Activated CD4-positive, alpha-beta T cell treated with anti-CD3 and anti-CD28 coated beads, Interleukin-2, amount 50 U/mL, for 1 hour (primary cell): ENCODE measurements at places on chromosomes 4 and X.

DNA sequence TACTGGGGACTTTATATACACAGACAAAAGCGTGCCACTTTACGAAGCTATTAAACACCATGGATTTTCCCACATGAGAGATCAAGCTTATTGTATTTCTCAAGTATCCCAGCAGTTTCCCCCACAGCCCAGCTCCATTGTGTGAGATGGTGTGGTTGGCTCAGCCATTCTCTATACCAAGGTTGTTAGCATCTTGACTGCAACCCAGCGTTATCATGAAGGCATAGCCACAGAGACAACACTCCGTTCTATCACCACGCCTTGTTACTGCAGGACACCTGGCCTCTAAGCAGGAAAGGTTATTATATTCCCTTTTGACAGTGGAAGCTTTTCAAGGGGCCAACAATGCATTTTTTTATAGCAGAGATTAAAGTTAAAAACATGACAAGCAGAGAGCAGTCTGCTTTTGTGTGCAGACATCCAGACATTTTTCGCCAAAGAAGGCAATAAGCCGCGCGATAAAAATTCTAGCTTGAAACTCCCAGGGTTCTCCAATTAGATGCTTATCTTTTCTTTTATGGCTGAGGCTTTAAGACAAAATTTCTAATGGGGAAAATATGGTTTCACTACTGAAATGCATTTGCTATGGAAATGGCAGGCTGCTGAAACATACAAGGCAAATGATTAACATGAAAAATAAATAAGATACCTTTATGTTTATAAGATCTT is 206.1 kb downstream of the MID1 start:
- DNase-seq: no peak

DNA sequence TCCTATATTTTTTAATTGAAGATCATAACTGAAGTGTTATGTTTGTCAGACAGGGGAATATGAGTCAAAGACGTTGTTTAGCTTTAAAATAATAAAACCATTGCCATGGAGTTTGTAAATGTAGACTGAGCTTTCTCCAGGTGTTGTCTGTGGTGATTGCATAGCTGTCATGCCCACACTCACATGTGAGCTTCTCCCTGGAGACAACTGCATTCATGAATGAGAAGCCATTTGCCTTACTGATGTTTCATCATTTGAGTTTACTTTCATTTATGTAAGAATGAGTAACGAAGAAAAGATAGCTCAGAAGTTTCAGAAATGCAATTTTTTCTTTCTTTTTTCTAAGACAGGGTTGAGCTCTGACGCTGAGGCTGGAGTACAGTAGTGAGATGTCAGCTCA is 339.1 kb downstream of the GALNTL6 start:
- no peak for DNase-seq

GRCh38 chrX:50644496-50644895 is 169.5 kb downstream of the SHROOM4 start:
- DNase-seq: no peak

DNA sequence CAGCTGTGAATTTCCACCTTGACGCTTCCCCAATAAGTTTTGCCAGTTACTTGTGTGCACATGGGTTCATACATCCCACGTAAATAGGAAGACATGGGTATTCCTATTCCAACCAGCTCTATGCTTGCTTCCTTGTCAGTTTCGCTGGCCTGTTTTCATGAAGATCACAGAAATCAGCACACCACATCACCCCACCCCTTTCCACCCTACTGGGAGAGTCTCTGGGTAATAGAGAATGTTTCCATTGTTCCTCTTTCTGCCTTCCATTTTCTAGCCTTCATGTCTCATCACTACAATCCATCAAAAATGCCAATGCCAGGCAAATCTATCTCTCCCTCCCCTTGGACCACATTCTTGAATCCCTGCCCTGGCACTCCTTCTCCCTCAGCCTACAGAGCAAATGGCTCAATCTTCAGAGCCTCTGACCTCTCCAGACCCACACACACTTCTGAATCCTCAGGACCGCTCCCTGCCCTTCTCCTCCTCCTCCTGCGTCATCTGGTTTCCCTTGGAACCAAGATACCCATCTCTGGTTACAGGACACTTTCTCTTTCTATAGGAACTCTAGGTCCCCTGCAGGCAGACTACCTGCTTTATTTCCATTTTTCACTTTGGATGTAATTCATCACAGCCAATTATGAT is 323.3 kb downstream of the DHX15 start:
- no peak for DNase-seq

DNA sequence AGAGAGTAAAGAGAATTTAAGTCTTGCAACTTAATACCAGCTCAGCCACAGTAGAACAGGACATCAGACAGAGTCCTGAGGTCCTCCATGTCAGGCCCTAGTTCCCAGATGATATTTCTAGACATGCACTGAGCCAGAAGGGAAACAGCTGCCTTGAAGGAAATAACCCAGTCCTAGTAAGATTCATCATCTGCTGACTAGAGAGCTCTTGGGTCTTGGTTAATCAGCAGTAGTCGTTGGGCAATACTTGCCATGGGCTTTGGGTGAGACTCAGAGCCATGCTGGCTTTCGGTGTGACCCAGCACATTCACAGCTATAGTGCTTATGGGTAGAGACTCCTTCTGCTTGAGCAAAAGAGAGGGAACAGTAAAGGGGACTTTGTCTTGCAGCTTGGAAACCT is 379.1 kb downstream of the AR start:
- no peak for DNase-seq
